ENCODE measurements at places on chromosomes 1 and 21.

GRCh38 chr1:145845144-145845513 lies 301 bp upstream of the NUDT17 start:
- DNase-seq = no peak

DNA sequence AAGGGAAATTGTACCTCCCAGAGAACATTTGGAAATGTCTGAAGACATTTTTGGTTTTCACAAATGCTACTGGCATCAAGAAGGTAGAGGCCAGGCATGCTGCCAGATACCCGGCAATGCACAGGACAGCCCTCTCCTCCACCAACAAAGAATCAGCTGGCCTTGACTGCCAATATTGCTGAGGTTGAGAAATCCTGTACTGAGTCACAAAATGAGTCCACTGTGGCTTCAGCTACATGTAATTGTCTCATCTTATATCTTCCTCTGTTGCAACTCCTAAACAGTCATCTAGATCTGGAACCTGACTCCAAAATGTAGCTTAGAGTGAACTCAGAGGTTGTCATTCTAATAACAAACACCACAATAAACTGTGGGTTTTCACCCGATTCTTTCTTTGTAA lies 327.5 kb upstream of the POGK start:
- no peak for DNase-seq

DNA sequence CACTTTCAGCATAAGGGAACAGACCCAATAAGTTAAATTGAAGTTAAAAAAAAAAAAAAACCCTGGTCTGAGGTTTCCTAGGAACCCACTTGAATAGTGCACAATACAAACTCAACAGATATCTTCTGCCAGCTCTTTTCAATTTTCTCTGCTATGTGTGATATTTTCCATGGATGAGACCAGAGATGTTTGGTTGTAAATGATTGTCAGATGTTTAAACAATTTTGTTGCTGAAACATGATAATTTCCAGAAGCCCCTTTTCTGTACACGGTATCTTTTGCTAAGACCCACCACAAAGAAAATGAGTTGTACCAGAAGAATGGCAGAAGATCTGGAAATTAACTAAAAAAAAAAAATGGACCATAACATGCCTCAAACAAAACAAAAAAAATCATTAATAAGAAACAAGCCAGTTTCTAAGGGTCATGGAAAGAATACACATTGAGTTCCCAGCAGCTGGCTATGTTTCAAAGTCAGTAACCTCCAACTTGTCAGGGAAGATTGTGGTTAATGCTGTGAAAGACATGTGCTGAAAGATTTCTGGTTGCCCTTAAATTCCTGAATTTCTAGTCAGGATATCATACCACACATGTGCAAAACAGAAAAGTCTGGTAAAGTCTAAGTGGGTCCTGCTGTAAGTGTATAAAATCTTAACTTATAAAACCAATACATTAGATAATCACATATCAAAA lies 35.6 kb upstream of the MGST3 start:
- no peak for DNase-seq

GRCh38 chr1:39952359-39953110 lies 2.4 kb upstream of the MFSD2A start:
- DNase-seq = no peak

- DNase-seq = no peak
Observed at GRCh38 chr1:9228609-9229008, 6.0 kb upstream of the H6PD start.

DNA sequence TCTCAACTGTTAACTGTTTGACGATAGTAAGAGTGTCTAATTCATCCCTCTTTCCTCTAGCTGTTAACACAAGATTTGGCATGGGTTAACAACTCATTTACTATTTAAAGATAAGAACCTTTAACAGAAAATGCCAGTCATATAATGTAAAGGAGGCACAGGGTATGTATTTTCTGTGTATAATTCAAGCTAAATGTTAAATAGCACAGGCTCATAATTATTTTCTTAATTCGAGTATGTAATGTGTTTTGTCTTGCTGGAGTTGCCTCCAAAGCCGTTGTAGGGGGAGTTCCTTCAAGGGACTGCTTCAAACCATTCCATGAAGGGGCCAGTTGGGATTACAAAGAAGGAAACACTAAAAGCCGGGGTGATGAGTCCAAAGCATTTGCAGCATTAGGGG lies 111.5 kb downstream of the NCAM2 start:
- no peak for DNase-seq

DNA sequence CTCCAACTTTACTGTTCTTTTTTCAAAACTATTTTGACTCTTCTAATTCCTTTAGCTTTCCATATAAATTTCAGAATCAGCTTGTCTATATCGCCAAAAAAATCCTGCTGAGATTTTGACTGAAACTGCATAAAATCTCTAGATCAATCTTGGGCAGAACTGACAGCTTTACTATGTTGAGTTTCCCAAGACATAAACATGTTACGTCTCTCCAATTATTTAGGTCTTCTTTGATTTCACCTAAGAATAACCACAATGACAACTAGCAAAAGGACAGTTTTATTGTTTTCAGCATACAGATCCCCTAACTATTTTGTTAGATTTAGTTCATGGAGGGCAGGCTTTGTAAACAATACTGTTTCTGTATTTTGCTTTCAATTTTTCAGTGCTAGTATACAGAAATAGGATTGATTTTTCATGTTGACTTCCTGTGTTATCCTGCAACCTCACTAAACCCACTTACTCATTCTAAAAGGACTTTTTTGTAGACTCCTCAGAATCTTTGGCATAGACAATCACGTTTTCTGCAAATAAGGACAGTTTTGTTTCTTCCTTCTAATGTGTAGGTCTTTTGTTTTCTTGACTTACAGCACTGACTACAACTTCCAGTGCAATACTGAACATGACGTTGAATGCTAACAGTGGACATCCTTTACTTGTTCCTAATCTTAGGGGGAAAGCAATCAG lies 63.4 kb downstream of the NPHP4 start:
- no peak for DNase-seq

GRCh38 chr1:48107516-48107915 lies 110.3 kb upstream of the TRABD2B start:
- DNase-seq = no peak

DNA sequence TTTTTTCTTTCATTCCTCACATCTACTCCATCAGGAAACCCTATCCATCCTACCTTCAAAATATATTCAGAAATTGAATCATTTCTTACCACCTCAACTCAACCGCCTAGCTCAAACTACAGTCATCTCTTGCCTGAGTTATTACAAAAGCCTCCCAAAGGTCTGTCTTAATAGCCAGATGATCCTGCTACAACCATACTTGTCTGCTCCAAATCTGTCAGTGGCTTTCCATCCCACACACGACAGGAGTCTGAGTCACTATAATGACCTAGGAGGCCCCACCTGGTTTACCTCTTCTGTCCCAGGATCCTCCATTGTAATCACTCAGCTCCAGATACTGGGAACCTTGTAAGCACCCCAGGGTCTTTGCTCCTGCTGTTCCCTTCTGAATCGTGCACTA lies 37.1 kb upstream of the IL12RB2 start:
- no peak for DNase-seq
